Mesothelial cell of epicardium (in vitro differentiated cells): ENCODE measurements at places on chromosomes 3 and 15. TPM values are rescaled to one million over a fixed set of nuclear protein-coding genes. Genes with fewer than 3 reads are reported as not detected.

GOLGA6L10 gene
- total RNA-seq, result 11.0 to 11.6 TPM (median 11.1 TPM) in 3 replicates

SKOR1 gene
- 0.89 to 1.1 TPM (median 1.1 TPM) in 3 replicates for total RNA-seq

C3orf22 gene
- total RNA-seq, result 0.22 to 0.38 TPM in 2 of 3 replicates, not detected in the other

IQCH gene
- total RNA-seq, result 0.98 to 2.3 TPM (median 1.6 TPM) in 3 replicates

LRTM1 gene
- total RNA-seq, result not detected in 3 replicates

VILL gene
- 15.3 to 16.7 TPM (median 16.4 TPM) in 3 replicates for total RNA-seq

DNA sequence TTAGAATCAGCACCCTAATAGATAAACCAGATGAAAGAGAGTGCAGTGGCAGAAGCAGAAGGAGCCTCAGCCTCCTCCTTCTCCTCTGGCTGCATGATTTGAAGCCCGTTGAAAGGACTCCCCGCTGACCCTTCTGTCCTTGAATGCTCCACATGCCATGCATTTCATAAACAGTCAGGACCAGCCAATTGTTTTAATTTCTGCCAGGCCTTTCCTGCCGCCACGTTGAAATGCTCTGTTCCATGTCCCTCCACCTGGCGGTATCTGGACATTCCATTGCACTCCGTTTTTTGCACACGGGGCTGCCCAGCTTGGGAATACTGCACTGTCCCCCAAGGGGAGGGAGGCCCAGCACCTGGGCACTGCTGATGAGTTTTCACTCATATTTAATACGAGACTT is 35.2 kb upstream of the GLCE start:
- peaks cover 15% of the 10 kb centered on the region for H3K4me1 ChIP-seq
- no peak overlapping the region for H3K4me3 ChIP-seq
- H3K27me3 ChIP-seq, result no peaks in the 10 kb centered on the region
- no peaks in the 10 kb centered on the region for H3K36me3 ChIP-seq

DNA sequence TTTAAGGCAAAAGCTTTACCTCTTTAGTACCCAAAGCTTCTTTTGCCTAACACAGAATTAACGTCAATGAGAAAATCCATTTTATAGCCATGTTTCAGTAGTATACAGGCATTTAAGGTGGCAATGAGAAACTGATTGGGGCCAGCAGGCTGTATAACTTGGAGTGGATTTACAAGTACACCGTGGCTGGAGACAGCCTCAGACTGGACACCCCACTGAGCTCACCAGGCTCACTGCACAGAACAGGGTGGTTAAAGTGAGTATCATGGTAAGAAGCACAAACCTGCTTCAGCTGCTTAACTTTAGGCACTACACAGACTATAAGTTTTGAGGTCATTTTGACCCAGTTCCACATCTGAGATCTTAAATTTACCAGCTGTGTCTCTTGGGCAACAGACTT is 8.9 kb downstream of the CPOX start:
- no peaks in the 10 kb centered on the region for H3K4me1 ChIP-seq
- H3K36me3 ChIP-seq, result peaks cover 32% of the 10 kb centered on the region
- DNase-seq, result no peak

GRCh38 chr3:15979495-15979894 is 181.7 kb upstream of the ANKRD28 start:
- peaks cover 6% of the 10 kb centered on the region for H3K4me1 ChIP-seq
- H3K36me3 ChIP-seq, result no peaks in the 10 kb centered on the region
- H3K27ac ChIP-seq, result no peak overlapping the region
- no peak for DNase-seq

DNA sequence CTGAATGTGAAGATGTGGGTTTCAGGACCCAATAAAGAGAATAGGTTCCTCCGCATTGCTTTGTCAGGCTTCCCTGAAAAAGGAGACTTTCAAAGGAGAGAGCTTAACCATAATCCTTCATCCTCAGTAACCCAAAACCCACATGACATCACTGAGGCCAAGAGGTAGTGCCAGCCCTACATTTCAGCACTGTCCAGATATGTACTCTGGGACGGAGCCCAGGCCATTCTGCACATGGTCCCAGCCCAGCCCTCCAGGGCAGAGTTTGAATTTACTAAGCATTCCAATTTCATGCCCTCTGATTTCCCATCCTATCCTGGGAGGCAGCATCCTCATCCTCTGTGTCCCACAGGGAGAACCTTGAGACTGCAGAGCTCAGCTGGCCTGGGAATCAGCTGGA is 210.5 kb downstream of the GABRB3 start:
- H3K27me3 ChIP-seq, result no peaks in the 10 kb centered on the region
- no peak for DNase-seq
- H3K4me1 ChIP-seq, result peaks cover 14% of the 10 kb centered on the region
- H3K27ac ChIP-seq, result no peak overlapping the region
- no peaks in the 10 kb centered on the region for H3K36me3 ChIP-seq

- H3K4me3 ChIP-seq, result no peak overlapping the region
- no peak overlapping the region for H3K27ac ChIP-seq
- H3K36me3 ChIP-seq, result no peaks in the 10 kb centered on the region
- H3K4me1 ChIP-seq, result no peaks in the 10 kb centered on the region
These were observed 61.7 kb downstream of the LDHAL6B start for GRCh38 chr15:59268168-59268851.

DNA sequence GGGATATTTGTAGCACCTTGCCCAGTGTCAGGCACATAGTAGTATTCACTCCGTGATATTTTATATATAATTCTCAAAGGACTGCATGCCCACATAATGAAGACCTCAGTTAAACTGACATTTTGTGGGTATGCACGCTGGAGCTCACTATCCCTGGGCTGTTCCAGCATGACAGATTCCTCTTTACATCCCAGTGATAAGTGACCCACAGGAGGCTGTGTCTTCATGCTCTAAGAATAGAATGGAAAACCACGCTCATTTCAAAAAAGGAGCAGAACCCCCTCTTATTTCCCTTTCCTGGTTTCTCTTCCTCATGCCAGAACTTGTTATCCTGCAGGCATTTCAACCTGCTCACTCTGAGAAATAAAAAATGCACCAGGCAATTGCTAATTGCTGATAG is 717.5 kb downstream of the AGBL1 start:
- peaks cover 8% of the 10 kb centered on the region for H3K27me3 ChIP-seq
- DNase-seq, result no peak
- no peak overlapping the region for H3K27ac ChIP-seq
- no peaks in the 10 kb centered on the region for H3K36me3 ChIP-seq
- no peak overlapping the region for H3K4me3 ChIP-seq

DNA sequence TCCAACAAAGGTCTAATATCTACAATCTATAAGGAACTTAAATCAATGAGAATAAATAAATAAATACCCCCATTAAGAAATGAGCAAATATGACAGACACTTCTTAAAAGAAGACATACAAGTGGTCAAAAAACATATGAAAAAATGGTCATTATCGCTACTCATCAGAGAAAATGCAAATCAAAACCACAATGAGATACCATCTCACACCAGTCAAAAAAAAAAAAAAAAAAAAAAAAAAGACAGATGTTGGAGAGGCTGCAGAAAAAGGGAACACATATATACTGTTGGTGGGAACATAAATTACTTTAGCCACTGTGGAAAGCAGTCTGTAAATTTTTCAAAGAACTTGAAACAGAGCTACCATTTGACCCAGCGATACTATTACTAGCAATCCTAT is 31.6 kb upstream of the OR5H6 start:
- no peaks in the 10 kb centered on the region for H3K27me3 ChIP-seq
- H3K4me3 ChIP-seq, result no peak overlapping the region
- no peak overlapping the region for H3K27ac ChIP-seq
- no peak for DNase-seq
- no peaks in the 10 kb centered on the region for H3K4me1 ChIP-seq
- H3K36me3 ChIP-seq, result no peaks in the 10 kb centered on the region

DNA sequence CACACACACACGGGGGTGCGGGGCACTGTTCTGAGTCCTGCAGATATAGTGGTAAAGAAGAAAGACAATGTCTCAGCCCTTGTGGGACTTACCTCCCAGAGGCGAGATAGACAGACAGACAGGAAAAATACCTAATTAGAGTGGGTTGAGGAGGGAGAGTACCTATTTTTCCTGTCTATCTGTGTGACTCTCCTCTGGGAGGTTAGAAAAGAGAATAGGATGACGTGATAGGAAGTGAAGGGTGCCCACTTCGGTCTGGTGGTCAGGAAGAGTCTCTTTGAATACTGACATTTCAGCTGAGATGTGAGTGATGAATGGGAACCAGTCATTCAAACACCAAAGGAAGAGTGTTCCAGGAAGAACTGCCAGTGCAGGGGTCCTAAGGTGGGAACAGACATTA is 4.1 kb upstream of the APOD start:
- H3K4me3 ChIP-seq, result no peak overlapping the region
- no peak for DNase-seq
- H3K27ac ChIP-seq, result no peak overlapping the region
- H3K36me3 ChIP-seq, result no peaks in the 10 kb centered on the region
- H3K27me3 ChIP-seq, result no peaks in the 10 kb centered on the region
- H3K4me1 ChIP-seq, result peaks cover 17% of the 10 kb centered on the region

DNA sequence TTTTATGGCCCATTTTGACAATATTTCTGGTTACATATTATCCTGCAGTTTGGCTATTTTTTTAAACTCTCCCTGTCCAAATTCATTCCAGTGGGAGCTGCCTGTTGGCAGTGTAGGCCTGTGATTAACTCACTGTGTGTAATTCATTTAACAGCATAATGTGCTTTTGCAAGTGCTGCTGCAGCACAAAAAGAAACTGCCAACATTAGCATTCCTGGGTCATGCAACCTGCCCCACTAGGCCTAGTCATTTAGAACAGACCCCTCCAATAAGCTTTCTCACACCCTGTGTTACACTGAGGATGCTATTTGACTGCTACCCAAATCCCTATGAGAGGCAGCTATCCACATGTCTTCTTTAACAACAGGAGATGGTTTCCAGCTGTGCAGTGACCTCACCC is 251.2 kb upstream of the UBE2E2 start:
- no peak for DNase-seq
- H3K27me3 ChIP-seq, result no peaks in the 10 kb centered on the region
- H3K4me3 ChIP-seq, result no peak overlapping the region
- no peak overlapping the region for H3K27ac ChIP-seq
- H3K36me3 ChIP-seq, result no peaks in the 10 kb centered on the region

DNA sequence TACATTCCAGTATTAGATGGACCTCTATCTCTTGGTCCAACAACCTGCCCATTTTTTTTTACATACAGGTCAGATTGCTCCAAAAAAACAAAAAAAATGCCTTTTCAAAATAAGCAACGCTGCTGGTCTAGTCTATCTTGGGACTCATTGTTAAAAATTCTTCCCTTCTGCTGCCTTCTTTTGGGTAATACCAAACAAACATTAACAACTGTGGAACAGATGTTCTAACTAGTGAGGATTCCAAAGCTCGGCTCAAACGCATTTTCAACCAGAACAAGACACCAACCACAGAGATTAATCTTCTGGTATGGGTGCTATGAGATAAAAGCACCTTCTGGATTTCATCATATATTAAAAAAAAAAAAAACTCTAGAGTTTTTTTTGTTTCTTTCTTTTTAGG is 24.7 kb downstream of the ARHGAP31 start:
- no peak overlapping the region for H3K27ac ChIP-seq
- no peak overlapping the region for H3K4me3 ChIP-seq
- H3K27me3 ChIP-seq, result no peaks in the 10 kb centered on the region
- DNase-seq, result no peak
- H3K4me1 ChIP-seq, result peaks cover 44% of the 10 kb centered on the region

GRCh38 chr3:66485291-66485968 is 15.4 kb downstream of the LRIG1 start:
- no peaks in the 10 kb centered on the region for H3K36me3 ChIP-seq
- no peak overlapping the region for H3K27ac ChIP-seq
- H3K27me3 ChIP-seq, result peaks cover 30% of the 10 kb centered on the region

DNA sequence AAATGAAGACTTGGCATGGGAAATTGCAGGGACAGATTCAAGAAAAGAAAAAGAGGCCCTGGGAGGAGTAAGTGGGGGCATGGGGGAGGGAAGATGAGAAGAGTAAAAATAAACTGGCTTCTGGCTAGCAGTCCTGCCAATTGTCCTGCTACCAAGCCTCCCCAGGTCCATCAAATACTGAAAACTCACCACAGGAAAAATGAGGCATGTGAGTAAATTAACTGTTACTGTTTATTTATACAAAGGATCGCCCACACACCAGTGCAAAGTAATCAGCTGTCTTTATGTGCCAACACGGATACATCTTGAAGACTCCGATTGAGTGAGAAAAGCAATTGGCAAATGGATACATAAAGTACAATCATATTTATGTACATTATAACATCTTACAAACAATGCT is 10.7 kb upstream of the KLHL25 start:
- DNase-seq, result no peak
- no peaks in the 10 kb centered on the region for H3K36me3 ChIP-seq
- H3K27ac ChIP-seq, result no peak overlapping the region
- no peaks in the 10 kb centered on the region for H3K27me3 ChIP-seq
- no peak overlapping the region for H3K4me3 ChIP-seq
